8988T (cell line): ENCODE measurements at places on chromosomes 11 and 22.

- no peak for DNase-seq
Observed at GRCh38 chr22:35783943-35784614, 66.4 kb downstream of the APOL5 start.

DNA sequence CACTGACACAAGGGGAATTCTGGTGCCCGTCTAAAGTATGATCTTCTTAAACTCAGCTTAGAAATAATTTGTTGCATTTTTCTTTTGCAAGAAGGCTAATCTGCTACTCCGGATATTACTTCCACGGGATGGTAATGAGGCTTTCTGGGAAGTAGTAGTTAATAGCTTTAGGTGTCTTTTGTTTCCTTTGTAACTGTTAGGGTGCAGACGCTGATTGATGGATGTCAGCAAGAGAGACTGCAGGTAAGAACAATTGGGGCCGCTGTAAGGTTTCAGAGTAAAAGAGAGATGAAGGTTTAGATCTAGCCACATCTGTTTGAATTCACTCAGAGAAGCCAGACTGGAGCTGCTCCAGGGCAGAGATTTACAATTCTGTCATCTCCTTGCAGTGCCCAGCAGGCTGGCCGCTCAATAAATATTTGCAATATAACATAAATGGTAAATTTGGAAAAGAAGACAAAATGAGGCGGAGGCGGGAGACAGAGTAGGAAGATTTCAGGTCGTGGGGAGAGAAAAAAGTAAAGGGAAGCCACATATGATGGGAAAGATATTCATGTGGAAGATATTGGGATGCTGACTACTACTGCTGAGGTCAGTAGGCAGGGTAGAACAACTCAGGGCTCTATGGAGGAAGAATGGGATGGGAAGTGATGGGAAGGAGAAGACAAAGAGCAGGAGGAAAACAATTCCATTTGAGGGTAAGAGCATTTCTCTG, 320.5 kb downstream of the AASDHPPT start:
- DNase-seq, result no peak

- DNase-seq, result no peak
Observed at GRCh38 chr11:28026634-28027290, 81.2 kb downstream of the KIF18A start.

GRCh38 chr11:3152471-3153110, 12.5 kb downstream of the OSBPL5 start:
- no peak for DNase-seq

DNA sequence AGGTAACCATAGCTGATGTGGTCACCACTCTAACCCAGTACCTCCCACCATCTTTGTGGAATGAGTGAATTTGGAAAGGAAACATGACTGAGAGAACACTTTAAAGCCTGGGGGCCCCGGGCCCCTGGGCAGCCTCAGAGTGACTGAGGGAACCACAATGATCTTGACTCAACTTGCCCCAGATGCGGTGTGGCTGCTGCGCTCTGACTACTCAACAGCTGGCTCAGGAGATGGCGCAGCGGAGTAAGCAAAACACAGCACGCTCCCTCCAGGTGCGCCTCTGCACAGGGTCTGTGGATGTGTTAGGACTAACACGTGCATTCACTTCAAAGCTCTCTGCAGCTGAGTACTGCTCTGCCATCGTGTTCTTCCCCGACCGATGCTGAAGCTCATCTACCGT, 5.9 kb downstream of the RNF215 start:
- DNase-seq, result no peak

- no peak for DNase-seq
Observed at GRCh38 chr11:128615076-128615475, 27.7 kb upstream of the ETS1 start.

- DNase-seq, result no peak
Observed at GRCh38 chr11:124339396-124340141, 19.6 kb upstream of the OR8D2 start.

DNA sequence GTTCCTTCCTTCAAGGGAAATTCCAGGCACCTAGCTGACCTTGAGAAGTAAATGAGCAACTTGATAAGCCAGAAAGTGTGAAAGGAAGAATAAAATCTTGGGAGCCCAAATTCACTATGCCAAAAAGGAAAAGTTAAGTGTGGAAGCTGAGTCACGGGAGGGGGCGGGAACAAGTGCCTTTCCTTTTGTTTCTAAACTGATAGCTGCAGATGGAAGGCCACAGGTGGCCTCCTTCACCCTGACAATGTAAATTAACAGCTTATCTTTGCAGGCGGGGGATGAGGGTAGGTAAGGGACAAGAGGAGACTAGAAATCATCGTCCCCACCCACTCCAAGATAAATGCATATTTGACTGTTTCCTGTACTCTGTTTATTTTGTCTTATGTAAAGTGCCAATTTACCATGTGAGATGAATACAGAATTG, 36.4 kb upstream of the TREH start:
- no peak for DNase-seq

- no peak for DNase-seq
Observed at GRCh38 chr11:26062660-26063059, 269.3 kb upstream of the ANO3 start.

- no peak for DNase-seq
Observed at GRCh38 chr22:45880716-45881523, 96.0 kb downstream of the WNT7B start.

- DNase-seq, result no peak
Observed at GRCh38 chr11:64908766-64909165, 8.2 kb downstream of the ATG2A start.

DNA sequence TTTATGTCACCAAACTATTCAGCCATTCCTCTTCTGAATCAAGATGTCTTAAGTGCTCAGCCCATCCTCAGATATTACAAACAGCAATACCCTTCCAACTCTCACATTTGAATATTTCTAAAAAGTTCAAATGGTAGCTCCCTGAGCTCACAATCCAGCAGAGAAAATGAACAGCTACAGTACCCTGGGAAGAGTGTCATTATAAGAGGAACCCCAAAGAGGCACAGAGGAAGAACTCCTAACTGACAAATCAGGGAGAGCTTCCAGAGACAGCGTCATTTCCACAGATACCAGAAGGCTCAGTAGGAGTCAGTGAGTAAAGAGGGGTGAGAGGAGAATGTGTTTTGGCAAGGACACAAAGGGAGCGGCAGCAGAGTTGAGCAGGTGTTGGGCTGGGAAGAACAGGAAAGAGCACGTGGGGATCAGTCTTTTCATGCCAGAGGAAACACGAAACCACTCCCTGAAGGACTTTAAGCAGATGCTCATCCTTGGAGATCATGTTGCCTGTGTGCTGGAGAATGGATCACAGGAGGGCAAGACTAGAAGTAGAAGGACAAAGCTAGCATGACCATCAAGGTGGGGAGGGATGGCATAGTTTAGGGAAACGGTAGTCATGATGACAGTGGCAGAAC, 4.3 kb downstream of the CLTCL1 start:
- DNase-seq, result no peak
